RCC 7860 (cell line): ENCODE measurements at places on chromosomes 3 and 15.

DNA sequence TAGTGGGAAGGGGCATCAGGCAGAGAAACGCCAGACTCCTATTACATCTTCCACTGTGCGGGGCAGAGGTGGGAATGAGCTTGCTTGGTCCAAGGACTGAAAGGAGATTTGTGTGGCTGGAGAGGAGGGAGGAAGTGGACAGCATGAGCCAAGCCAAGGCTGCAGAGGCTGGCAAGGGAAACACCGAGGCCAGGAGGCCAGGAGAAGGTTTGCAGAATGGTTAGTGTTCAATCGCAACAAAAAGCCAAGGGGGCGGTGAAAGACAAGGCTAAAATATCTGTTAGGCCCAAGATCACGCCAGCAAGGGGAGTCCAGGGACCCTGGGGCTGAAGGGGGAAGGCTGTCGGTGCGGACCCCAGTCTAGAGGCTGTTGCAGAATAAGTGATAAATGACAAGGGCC lies 75.8 kb downstream of the CPN2 start:
- DNase-seq = no peak

GRCh38 chr3:54447427-54447826 lies 325.1 kb downstream of the CACNA2D3 start:
- no peak for DNase-seq

- DNase-seq = no peak
Observed at GRCh38 chr3:31732548-31732947, 199.8 kb downstream of the STT3B start.

GRCh38 chr3:14216257-14217048 lies 37.8 kb downstream of the LSM3 start:
- DNase-seq = no peak

DNA sequence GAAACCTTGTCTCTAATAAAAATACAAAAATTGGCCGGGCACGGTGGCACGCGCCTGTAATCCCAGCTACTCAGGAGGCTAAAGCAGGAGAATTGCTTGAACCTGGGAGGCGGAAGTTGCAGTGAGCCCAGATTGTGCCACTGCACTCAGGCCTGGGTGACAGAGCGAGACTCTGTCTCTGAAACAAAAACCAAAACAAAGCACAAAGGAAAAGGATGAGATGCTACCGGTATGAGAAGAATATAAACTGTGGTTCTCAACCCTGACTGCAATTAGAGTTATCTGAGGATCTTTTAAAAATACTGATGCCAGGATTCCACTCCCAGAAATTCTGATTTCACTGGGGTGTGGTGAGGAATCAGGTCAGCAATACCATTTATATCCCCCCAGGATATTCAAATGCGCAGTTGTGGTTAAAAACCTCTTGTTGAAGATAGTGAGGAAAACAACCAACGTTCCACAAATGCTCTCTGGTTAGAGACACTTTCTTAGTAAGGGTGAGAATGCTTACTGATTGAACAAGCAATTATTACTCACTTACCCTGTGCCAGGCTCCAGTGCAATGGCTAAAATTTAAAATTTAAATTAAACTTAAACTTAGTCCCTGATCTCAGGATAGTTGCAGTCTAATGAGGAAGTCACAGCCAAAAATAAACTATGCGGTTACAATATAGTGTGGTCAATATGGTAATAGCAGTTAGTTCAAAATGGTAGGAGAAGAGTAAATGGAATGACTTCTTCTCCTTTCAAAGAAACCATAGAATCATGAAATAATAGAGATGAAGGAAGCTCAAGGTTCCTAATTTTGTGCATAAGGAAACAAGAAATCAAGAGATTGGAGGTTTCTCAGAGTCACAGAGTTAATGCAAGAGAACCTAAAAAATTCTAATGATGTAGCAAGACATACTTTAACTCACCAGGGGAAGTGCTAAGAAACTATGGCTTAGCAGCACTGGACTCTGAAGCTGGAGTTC lies 109.5 kb downstream of the SSR3 start:
- no peak for DNase-seq

DNA sequence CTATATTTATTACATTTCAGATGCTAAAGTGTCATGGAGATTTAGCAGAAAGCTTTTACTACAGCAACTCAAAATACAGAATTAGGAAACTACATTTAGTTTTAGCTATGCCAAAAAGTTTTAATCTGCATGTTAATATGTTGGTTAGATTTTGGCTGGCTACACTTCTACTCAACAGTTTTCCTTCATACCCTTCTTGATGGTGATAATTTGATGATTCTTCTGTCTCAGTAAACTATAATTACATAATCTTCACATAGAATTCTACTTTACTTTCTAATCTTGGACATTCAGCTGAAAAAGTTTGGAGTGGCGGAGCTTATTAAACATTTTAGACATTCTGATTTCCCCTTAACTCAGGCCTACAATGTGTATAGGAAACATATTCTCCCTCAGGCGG lies 10.0 kb upstream of the UTS2B start:
- no peak for DNase-seq

DNA sequence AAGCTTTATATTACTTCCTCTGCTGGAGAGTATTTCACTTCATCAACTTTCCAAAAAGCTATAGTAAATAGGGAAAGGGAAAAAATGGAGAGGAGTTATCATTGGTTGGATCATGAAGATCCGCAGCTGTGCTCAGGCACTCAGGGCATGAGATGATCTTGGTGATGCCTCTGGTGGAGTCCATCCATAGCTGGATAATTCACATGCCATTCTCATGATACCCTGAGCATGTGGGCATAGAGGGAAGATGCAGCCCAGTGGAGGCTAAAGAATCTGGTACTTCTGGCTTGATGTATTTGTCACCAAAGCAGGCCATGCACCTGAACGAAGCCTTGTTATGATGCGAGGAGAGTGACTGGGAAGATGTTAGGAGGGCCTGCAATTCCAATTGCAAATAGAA lies 150.2 kb downstream of the CHST2 start:
- DNase-seq = no peak

DNA sequence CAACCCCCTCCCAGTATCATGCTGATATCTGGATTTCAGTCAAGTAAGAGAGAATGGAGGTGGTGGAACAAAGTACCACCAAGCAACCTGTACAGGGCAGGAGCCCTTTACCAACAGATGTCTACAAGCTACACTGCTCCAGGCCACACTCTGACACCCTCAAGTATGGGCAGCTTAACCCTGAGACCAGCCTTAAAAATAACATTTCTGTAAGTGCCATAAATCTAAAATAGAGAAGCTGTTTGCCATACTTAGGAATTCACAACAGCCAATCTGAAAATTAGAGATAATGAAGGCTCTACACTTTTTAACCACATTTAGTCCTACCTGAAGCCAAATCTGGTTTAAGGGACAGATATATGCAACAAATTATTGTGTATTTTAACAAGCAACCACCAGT lies 59.7 kb downstream of the C3orf70 start:
- DNase-seq = no peak

DNA sequence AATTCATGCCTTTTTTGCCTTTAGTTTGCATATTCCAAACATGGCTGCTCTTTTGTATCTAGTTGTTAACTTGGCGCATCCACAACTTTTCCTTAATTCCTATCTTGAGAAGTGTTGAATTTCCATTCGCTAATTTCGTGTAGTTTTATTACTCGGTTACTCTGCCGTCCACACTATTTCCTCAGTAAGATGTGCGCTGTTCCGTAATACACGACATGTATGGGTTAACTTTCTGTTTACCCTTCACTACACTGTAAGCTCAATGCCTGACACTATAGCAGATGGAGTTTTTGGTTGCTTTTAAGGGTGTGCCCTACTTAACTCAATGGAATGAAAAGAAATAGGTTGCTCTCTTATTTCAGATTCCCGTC lies 724 bp downstream of the RPSA start:
- DNase-seq = no peak

- DNase-seq = peak; percentile 42
Observed at GRCh38 chr3:94004301-94004910, 24.0 kb downstream of the STX19 start.

GRCh38 chr3:130963444-130963843 lies 63.2 kb downstream of the ASTE1 start:
- DNase-seq = no peak

DNA sequence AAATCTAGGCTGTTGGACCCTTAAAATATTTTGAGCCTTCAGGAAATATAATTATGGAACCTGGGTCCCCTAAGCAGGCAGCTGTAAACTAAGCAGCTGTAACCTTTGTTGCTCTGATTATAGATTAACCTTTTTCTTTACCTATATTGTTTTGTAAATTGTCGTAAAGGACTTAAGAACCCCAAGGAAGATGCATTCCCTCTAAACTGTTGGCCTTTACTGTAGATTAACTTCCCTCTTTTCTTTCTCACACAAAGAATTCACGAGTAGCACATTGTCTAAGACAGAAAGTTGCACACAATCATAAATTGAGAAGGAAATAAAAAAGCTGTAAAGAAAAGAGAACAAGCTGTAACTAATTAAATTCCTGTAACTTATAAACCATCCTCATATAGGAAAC lies 877.3 kb downstream of the ROBO2 start:
- no peak for DNase-seq

- no peak for DNase-seq
Observed at GRCh38 chr3:9864200-9864927, 15.7 kb downstream of the CIDEC start.

DNA sequence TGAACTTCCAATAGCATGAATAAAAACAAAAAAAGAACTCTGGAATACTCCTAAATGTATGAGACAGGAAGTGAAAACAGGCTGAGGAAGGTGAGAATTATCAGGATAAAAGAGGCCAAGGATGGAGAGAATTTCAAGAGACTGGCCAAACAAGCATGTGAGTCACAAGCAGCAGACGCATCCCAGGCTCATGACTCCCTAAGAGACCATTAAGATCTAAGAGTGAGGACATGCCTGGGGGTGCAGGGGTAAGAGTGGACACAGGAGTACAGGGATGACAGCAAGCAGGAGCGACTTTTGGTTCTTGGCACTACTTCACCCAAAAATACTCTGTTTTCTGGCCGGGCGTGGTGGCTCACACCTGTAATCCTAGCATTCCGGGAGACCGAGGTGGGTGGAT lies 7.1 kb downstream of the SCAMP2 start:
- peak; percentile 52 for DNase-seq

- DNase-seq = no peak
Observed at GRCh38 chr15:66825139-66825538, 123.1 kb downstream of the SMAD6 start.

- DNase-seq = no peak
Observed at GRCh38 chr3:108036984-108037741, 53.7 kb downstream of the CD47 start.

GRCh38 chr3:122668930-122669730 lies 11.5 kb upstream of the PARP14 start:
- peak; percentile 75 for DNase-seq

DNA sequence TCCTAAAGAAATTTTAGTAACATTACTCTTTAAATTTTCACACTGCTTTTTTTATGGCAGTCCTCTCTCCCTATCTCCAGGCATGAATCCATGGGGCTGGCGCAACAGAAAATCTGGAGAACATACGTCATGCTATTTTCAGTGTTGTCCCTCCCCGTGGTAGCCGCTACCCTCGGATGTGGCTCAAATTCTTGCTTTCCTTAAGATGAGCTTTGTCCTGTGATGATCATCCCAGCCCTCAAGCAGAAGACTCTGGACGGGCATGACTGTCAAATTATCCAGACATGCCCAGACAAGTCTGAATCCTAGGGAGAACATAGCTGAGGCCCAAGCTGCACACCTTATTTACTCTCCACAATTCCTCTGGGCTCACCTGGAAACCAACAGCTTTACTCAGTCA lies 49.1 kb downstream of the FMN1 start:
- DNase-seq = no peak

DNA sequence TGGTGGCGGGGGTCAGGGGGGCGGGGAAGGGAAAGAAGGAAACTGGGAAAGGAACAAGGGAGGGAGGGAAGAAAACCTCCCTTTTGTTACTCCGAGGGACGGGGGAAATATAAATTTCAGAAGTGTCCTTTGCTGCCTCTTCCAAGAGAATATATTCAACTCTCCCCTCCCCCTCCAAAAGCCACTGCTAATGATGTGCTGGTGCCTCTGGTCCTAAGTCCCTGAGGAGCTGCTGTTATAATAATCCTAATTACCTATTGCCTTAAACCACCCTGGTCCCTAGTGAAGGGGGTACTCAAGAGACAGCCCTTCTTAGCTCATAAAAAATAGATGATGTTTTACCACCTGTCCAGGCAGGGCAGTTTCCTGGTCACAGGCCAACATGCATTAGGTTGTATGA lies 118.3 kb upstream of the TRIM42 start:
- no peak for DNase-seq

GRCh38 chr3:53162672-53163443 lies 1.8 kb downstream of the PRKCD start:
- DNase-seq = no peak

DNA sequence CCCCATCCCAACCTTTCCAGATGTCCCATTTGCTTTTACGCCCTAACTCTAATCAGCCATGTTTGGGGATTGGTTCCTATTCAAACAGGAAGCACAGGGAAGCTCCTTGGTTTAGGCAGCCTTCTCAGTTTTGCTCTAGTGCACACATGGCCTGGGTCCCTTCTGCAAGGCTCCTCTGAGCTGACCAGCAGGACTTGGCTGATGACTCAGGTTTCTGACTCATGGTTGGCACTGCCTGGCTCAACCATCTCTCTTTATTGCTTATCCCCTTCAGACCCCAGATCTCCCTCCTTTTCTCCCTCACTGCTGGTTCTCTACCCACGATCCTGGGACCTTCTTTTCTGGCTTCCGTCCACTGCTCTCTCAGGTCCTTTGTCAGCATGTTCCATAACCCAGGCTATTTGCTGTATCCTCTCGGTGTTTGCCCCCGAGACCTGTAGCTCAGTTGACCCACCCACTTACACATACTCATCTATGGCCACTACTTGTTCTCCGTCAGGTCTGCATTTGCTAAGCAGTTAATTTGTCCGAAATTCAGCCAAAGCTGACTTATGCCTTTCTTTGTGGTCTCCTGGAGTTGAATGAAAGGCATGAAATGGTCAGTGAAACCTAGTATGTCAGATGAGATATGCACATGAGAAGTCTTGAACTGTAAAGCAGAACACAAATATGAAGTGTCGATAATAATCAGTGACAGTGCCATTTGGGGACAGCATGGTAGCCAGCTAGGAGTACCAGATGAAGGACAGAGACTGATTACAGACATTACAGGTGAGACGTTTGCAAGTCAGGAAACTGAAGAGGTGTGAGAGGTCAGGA lies 323.5 kb upstream of the ROPN1 start:
- DNase-seq = peak; percentile 91

DNA sequence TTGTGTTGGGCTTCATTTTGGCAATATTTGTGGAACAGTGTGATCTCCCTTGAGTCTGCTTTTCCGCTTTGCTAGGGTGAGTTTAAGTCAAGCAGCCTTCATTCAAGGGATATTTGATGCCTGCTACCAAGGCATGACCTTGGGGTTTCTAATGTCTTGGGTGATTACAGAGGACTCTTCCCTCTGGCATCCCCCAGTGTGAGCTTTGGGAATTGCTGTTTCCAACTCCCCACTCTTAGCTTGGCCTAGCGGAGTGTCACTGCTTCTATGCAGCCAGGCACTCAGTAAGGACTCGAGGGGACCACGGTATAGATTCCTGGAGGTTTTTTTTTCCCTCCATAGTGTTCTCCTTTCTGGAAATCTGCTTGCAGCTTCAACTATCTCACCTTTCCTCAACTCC lies 21.1 kb downstream of the GCNT3 start:
- peak; percentile 10 for DNase-seq
